GM12878 (cell line): ENCODE measurements at places on chromosomes 16 and 17. TPM values are rescaled to one million over a fixed set of nuclear protein-coding genes. Genes with fewer than 3 reads are reported as not detected.

Gene G6PC1
- 0.11 TPM in 1 of 2 replicates, not detected in the other for total RNA-seq

DNA sequence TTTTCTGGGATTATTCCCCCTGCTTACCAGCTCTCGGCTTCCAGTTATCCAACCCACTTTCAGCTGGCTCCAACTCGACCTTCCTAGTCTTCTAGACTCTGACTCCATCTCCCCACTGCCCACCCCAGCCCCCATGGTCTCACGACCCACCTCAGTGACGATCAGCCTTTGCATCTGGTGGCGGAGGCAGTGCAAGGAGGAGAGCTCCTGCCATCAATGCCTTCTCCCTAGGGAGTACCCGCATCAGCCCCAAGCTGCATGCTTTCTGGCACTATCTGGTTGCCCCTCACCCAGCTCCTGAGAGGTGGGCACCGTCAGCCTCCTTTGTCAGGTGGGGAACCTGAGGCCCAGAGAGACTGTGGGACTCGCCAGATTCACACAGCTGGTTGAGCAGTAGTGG, 72.6 kb upstream of the RPL38 start:
- H3K4me3 ChIP-seq = no peak overlapping the region
- H3K27me3 ChIP-seq = peaks cover 2% of the 10 kb centered on the region
- H3K36me3 ChIP-seq = no peaks in the 10 kb centered on the region
- no peak for DNase-seq

DNA sequence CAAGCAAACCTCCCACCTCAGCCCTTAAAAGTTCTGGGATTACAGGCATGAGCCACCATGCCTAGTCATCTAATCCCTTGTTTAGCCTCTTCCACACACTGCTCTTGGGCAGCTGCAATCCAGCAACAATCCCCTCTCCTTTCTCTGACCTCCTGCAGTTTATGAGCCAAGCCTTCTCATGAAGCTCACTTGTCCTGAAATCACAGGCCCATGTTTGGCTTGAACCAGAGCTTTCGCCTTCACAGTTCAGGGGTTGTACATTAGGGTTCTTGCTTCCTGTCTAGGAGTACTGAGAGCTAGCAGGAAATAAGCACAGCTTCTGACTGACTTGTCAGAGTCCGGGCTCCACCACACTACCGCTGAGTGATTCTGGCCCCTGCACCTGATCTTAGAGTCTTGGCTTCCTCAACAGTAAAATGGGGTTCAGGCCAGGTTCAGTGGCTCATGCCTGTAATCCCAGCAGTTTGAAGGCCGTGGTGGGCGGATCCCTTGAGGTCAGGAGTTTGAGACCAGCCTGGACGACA, 16.3 kb downstream of the ERAL1 start:
- no peak overlapping the region for H3K4me3 ChIP-seq
- peak; percentile 79 for DNase-seq
- peak overlapping the region; percentile 61 for H3K27ac ChIP-seq

GRCh38 chr17:8692916-8693315, 51.7 kb downstream of the CCDC42 start:
- no peak overlapping the region for H3K4me3 ChIP-seq
- H3K27ac ChIP-seq = no peak overlapping the region
- no peaks in the 10 kb centered on the region for H3K36me3 ChIP-seq

Gene ERI2
- 17.4 and 18.5 TPM in 2 replicates for total RNA-seq

GRCh38 chr17:50770346-50770745, 3.0 kb upstream of the ANKRD40CL start:
- DNase-seq = no peak
- no peaks in the 10 kb centered on the region for H3K27me3 ChIP-seq
- peaks cover 16% of the 10 kb centered on the region for H3K4me1 ChIP-seq

DNA sequence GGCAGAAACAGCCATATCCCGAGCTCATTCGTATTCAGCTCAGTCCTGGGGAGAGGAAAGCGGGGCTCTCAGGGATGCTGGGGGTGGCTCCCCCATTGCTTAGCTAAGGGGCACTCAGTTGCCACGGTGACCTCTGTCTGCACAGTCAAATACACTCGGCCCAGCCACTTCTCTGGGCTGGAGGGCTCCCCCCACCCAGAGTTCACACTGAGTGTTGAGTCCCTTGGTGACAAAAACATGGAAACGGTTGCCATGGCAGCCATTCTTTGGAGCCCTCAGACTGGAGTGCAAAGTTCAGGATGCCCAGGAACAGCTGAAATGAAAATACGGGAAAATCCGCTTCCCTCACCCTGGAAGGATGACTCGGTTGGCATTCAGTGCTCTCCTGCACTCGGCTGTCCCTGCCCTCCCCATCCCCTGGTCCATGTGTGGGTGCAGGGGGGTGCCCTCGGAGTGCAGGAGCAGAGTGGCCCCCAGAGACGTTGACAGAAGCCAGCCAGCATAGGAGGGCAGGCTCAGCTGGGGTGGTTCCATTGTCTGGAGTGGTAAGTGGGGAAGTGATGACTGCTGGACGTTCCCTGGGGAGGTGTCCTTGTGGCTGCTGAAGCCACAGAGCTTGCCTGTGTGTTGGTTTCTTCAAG, 216.5 kb downstream of the NTN1 start:
- no peak overlapping the region for H3K4me3 ChIP-seq
- no peak overlapping the region for H3K27ac ChIP-seq
- peaks cover 6% of the 10 kb centered on the region; the same call in 1 of the 2 replicates for H3K27me3 ChIP-seq
- H3K36me3 ChIP-seq = no peaks in the 10 kb centered on the region

DNA sequence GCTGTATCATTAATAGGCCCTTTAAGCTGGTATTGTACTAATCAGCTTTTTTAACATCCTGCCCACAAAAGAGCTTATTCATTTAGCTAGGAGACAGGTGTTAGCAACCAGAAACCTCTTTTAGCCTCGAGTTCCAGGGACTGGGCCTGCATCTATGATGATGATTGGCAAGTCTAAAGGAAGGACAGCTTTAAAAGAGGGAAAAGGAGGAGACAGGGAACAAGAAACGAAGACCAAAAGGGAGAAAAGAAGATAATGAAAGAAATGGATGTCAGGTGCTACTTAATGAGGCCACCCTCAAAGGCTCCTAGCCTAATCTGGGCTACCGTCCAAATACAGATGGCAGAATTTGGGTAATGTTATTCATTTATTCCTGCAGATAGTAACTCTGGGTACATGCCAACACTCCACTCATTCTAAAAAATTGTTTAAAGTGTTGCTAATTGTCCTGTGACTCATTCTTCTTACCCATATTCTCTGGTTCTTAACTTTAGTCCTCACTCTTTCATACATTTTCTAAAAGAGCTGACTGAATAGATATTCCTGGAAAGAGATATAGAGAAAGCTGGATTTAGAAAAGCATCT, 18.7 kb upstream of the RFFL start:
- no peaks in the 10 kb centered on the region for H3K27me3 ChIP-seq
- H3K4me1 ChIP-seq = peaks cover 37% of the 10 kb centered on the region
- no peak for DNase-seq
- peak overlapping the region; percentile 28; the same call in 1 of the 2 replicates for H3K4me3 ChIP-seq

- peaks cover 11% of the 10 kb centered on the region for H3K4me1 ChIP-seq
- H3K27me3 ChIP-seq = no peaks in the 10 kb centered on the region
- 0 out of 2 replicates have a peak, but pooled peaks cover 2% of the 10 kb centered on the region for H3K36me3 ChIP-seq
- H3K4me3 ChIP-seq = no peak overlapping the region
- H3K27ac ChIP-seq = no peak overlapping the region
These were observed 14.8 kb downstream of the ERN1 start for GRCh38 chr17:64115043-64115698.

DNA sequence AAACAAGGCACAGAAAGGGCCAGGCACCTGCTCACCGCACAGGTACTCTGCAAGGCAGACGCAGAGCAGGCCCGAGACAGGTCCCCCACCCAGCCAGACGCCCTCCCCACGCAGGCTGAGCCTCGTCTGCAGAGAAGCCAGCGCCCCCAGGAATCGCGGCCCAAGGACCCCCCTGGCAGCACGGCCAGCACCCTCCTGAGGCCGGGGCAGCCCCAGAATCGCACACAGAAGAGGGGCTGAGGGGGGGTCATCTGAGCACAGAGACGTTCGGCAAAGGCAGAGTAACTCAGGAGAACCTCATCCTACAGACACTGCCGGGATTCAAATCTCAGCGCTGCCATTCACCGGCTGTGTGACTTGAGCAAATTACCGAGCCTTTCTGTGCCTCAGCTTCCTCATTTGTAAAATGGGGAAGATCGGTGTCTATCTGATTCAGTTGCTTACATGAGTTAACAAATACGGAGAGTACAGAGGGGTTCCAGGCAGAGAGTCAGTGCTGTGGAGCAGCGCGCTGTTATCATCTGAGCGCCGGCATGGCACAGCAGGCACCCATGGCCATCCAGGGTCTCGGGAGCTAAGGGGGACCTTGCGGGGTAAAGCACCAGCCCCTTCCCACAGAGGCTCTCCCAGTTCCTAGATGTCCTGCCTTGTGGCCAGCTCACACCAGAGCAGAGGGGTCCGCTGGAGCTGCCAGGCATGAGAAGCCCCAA, 10.4 kb downstream of the EMC6 start:
- peaks cover 6% of the 10 kb centered on the region; the same call in 1 of the 2 replicates for H3K4me1 ChIP-seq
- peaks cover 3% of the 10 kb centered on the region; the same call in 1 of the 2 replicates for H3K36me3 ChIP-seq
- no peak overlapping the region for H3K27ac ChIP-seq
- no peaks in the 10 kb centered on the region for H3K27me3 ChIP-seq
- DNase-seq = no peak
- H3K4me3 ChIP-seq = no peak overlapping the region

GRCh38 chr17:56506349-56506748, 87.2 kb upstream of the NOG start:
- no peaks in the 10 kb centered on the region for H3K36me3 ChIP-seq
- H3K27ac ChIP-seq = no peak overlapping the region
- no peaks in the 10 kb centered on the region; the same call in 1 of the 2 replicates for H3K27me3 ChIP-seq
- H3K4me1 ChIP-seq = no peaks in the 10 kb centered on the region
- no peak overlapping the region for H3K4me3 ChIP-seq
- DNase-seq = no peak

- no peaks in the 10 kb centered on the region for H3K4me1 ChIP-seq
- H3K27ac ChIP-seq = no peak overlapping the region
- no peaks in the 10 kb centered on the region for H3K36me3 ChIP-seq
- no peak overlapping the region for H3K4me3 ChIP-seq
- H3K27me3 ChIP-seq = no peaks in the 10 kb centered on the region
These were observed 66.7 kb downstream of the SOX9 start for GRCh38 chr17:72187556-72187955.

Gene YBX2
- total RNA-seq = not detected in 2 replicates

- H3K4me3 ChIP-seq = no peak overlapping the region
- H3K36me3 ChIP-seq = no peaks in the 10 kb centered on the region
- no peak for DNase-seq
- no peak overlapping the region for H3K27ac ChIP-seq
- H3K4me1 ChIP-seq = peaks cover 10% of the 10 kb centered on the region; the same call in 1 of the 2 replicates
These were observed 22.1 kb downstream of the PMFBP1 start for GRCh38 chr16:72149676-72150464.

GRCh38 chr16:1034230-1035065, 38.1 kb upstream of the SSTR5 start:
- no peaks in the 10 kb centered on the region for H3K27me3 ChIP-seq
- no peak for DNase-seq
- no peaks in the 10 kb centered on the region for H3K4me1 ChIP-seq
- H3K36me3 ChIP-seq = no peaks in the 10 kb centered on the region
- H3K27ac ChIP-seq = no peak overlapping the region
- no peak overlapping the region for H3K4me3 ChIP-seq

DNA sequence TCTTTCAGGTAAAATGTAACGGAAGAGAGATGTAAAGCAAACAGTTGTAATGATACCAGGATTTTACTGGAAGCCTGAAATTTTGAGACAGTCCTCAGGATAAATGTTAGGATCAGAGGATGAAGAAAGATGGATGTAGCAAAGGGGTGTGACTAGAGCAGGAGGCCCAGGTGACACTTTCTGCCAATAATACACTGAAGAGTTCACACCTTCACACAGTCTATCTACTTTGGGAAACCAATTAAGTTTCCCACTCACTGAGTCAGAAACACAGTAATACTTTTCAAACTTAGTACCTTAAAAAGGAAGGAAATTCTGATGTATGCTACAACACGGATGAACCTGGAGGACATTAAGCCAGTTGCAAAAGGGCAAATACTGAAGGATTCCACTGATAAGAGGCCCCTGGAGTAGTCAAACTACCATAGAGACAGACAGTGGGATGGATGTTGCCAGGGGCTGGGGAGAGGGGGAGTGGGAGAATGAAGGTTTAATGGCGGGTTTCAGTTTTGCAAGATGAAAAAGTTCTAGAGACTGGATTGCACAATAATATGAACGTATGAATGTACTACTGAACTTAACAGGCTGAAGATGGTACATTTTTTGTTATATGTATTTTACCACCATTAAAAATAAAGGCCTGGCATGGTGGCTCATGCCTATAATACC, 62.3 kb downstream of the CYTH1 start:
- DNase-seq = no peak
- H3K4me1 ChIP-seq = peaks cover 83% of the 10 kb centered on the region
- no peaks in the 10 kb centered on the region for H3K27me3 ChIP-seq
- peak overlapping the region; percentile 23; the same call in 1 of the 2 replicates for H3K4me3 ChIP-seq
